Activated naive CD4-positive, alpha-beta T cell treated with Interleukin-2 at 50 U/mL for 16 hours (primary cell): ENCODE measurements at places on chromosomes 2 and 18.

GRCh38 chr18:50275503-50276036, 5.8 kb downstream of the MBD1 start:
- no peak for DNase-seq

GRCh38 chr2:38572167-38572566, 30.6 kb downstream of the HNRNPLL start:
- peak; percentile 51 for DNase-seq

GRCh38 chr2:33207151-33207740, 260.5 kb downstream of the LTBP1 start:
- DNase-seq = no peak

- no peak for DNase-seq
These were observed 35.6 kb downstream of the BMP10 start for GRCh38 chr2:68835621-68836020.

DNA sequence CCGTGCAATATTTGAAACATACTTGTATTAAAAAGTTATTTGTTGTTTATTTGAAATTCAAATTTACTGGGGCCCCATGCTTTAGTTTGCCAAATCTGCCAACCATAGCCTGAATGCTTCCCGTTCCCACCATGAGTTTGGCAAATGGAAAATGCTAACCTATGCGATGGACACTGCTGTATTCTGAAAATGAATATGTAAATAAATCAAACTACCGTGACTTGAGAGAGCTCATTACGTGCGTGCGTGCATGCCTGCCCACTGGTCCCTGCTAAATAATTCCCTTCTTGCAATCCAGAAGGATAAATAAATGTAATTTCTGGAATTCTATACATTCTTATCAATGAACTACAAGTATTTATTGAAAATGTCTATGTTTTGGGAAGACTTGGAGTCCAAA, 3.2 kb downstream of the BOD1L2 start:
- no peak for DNase-seq

- DNase-seq = no peak
These were observed 731.5 kb downstream of the LRP1B start for GRCh38 chr2:141399270-141399669.

DNA sequence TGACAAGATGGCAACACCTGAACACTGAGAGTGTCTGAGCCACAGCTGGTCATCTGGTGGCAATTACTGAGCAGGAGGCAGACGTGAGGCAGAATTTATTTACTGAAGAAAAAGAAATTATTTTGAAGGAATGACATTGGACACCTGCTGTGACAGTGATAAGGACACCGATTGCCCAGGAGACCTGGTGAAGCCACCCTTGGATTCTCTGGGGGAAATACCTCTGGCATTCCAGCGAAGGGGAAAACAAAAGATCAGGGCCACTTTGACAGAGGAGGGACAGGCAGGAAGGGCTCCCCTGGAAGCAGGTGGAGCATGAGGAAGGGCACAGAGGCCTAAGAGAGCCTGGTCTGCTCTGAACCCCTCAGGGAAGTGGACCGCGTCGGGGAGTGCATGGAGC, 85.4 kb upstream of the ALPP start:
- DNase-seq = no peak

GRCh38 chr2:97695744-97696143, 17.6 kb upstream of the ZAP70 start:
- DNase-seq = no peak

GRCh38 chr2:71782323-71782722, 329.0 kb downstream of the DYSF start:
- no peak for DNase-seq

- no peak for DNase-seq
These were observed 35.5 kb upstream of the SLC35F5 start for GRCh38 chr2:113791697-113792590.

GRCh38 chr2:219186754-219187456, 8.8 kb downstream of the RETREG2 start:
- no peak for DNase-seq

DNA sequence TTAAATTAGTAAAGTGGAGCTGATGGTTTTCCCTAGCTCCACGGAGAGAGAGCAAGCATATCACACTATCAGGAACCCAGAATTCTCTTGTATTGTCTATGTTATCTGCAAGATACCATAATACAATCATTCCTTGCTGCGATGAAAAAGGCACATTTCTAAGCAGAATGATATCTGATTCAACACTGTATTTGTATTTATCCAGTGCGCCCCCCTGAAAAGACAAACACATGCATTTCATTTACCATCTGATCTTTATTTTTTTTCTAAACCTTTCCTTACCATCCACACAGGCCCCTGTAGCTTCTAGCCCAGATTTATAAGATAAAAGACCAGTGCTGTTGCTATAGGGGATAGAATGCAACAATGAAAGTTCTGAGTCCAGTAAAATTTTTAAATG, 420.6 kb downstream of the TDRD15 start:
- no peak for DNase-seq

DNA sequence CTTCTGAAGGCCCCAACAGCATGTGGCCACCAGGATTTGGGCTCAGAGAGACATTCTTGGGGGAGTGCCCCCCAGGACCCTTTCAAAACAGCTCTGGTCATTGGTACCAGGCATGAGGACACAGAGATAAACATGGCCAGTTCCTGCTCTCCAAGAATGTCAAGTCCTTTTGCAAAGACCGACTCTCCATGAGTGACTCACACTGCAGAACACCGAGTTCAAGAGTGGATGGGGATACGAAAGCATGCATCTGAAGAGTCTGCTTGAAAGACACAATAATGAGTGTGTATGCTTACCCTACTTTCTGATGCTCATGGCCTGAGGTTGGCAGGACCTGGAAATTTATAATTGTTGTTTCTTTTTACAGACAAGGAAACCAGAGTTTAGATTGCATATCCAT, 450.6 kb downstream of the TSN start:
- DNase-seq = no peak

- no peak for DNase-seq
These were observed 174.4 kb downstream of the SEPTIN10 start for GRCh38 chr2:109439390-109439786.

- DNase-seq = no peak
These were observed 104.1 kb upstream of the FZD5 start for GRCh38 chr2:207873794-207874193.

- no peak for DNase-seq
These were observed 8.7 kb upstream of the LAPTM4A start for GRCh38 chr2:20060106-20060505.

- DNase-seq = peak; percentile 22
These were observed 20.6 kb upstream of the ATRAID start for GRCh38 chr2:27191070-27191829.

- no peak for DNase-seq
These were observed 37.5 kb downstream of the SLC4A3 start for GRCh38 chr2:219664944-219665343.

GRCh38 chr2:1907849-1908533, 163.7 kb upstream of the PXDN start:
- no peak for DNase-seq

GRCh38 chr2:151165105-151165684, 96.5 kb downstream of the RBM43 start:
- DNase-seq = no peak

- no peak for DNase-seq
These were observed 107.1 kb downstream of the LYPD6B start for GRCh38 chr2:149145314-149146295.

GRCh38 chr2:181970160-181970794, 15.4 kb upstream of the PPP1R1C start:
- no peak for DNase-seq

GRCh38 chr2:7083580-7084509, 166.6 kb downstream of the RNF144A start:
- no peak for DNase-seq

DNA sequence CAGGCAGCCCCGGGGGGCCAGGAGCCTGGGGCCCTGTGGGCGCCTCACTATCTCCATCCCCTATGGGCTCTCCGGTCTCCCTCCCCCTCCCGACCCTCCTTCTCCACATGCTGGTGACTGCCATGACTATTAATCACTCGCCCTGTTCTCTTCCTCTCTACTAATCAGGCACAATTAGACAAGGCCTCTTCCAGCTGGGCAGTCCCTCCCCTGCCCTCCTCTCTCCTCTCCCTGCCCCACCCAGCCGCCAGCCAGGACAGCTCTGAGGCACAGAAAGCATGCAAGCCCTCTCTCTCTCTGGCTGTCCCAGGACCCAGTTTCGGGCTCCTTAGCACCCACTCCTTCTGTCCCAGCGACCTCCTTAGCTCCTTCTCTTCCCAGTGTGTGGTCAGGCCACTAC, 5.8 kb downstream of the ASIC4 start:
- DNase-seq = no peak

GRCh38 chr18:46053368-46054095, 18.5 kb downstream of the PSTPIP2 start:
- DNase-seq = no peak

- no peak for DNase-seq
These were observed 202.8 kb downstream of the DNER start for GRCh38 chr2:229511524-229511923.

DNA sequence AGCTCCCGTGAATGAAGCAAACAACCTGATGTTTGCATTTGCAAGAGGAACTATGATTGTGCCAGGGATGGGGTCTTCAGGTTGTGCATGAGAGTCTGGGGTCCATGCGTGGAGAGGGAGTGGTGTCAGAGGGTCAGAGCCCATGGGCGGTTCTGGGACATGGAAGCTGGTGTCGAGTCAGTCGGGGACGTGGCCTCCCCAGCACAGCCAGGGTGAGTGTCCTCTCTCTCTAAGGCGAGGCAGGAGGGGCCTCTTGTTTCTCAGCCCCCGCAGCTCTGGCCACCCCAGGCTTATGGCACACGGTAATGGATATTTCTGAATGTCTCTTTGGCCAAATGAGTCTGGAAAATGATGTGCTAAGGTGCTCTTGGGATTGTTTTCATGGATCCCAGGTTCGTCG, 118.6 kb downstream of the RTP5 start:
- no peak for DNase-seq

DNA sequence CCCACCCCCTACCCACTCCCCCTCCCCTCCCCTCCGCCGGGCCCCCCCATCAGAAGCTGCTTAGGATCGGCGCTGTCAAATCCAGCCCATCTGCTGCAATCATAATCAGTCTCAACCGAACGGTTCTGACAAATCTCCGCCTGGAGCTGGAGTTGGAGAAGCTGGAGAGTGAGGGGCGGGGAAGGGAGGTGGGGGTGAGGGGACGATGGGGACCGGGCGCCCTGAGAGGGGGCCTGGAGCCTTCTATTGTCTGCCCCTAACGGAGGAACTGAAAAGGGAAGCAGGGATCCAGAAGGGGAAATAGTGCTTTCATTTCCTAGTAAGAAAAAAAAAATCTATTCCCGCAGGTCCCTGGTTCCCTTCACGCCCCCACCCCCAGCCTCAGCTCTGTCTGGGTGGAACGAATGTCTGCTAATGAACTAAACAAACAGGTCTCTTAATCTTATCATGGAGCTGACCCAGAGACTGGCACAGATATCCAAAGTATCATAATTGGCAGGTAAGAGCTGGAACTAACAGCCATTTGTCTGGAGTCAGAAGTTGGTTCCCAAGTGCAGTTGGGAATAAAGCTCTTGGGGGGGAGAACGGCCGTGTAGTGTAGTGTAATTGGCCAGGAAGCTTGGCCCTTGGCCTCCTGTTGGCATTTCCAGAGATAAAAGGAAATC, 301.2 kb downstream of the NCKAP5 start:
- no peak for DNase-seq

DNA sequence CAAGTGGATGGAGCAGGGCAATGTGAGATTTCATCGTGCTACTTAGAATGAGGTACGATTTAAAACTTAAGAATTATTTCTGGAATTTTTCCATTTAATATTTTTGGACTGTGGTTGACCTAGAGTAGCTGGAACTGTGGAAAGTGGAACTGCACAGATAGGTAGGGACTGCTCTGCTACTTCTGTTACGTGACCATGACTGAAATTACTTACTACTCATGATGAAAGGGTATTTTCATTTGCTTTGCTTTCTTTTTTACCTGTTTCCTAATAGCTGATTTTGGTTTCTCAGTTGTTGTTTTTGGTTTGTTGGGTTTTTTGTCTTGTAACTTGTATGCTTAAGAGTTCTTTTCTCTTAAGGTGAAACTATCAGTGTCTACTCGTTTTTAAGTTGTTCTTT, 11.4 kb downstream of the UBE2E3 start:
- DNase-seq = no peak

GRCh38 chr2:158575051-158575635, 118.4 kb downstream of the PKP4 start:
- DNase-seq = no peak

GRCh38 chr2:20667531-20668401, 822 bp downstream of the GDF7 start:
- DNase-seq = no peak

DNA sequence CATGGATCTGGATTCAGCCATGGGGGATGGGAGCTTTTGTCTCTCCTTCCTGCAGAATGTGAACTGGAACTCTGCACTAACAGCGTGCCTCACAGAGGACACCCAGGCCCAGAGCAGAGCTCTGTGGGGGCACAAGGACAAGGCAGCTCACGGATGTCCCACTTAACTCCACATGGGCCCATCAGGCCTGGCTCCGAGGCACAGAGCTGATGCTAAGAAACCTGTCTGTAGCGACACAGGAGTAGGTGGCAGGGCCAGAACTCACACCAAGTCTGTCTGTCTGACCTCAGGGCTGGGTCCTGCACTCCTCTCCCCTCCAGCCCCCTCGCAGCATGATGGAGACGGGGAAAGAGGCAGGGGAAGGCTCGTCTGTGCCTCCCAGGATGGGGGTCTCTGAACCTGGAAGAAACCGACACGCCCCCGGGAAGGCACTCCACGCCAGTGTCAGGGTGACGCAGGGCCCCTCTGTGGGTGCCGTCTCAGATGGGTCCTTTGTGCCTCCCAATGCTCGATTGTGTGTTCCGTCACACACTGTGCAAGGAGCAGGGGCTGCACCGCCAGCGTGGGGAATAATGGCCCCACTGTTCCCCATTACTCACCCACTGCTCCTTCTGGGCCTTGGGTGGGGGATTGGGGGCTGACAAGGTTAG, 36.6 kb downstream of the FAM178B start:
- DNase-seq = no peak

DNA sequence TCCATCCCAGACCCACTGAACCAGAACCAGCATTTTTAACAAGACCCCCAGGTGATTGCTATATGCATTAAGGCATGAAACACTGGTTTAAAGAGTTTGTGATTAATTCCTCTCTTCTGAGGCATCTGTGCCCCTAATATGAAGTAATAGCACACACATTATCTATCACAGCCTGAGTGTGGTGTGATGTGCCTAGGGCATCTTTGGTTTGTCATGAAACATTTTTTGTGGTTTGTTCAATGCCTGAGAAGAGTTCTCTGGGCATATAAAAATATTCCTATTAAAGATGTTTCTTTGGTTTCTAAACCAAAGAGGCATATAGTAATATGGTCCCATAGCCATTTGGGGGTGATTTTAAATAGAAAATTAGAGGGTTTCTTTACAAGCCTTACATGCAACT, 221.7 kb upstream of the SPOPL start:
- no peak for DNase-seq

GRCh38 chr2:122062506-122062905, 307.1 kb downstream of the TSN start:
- DNase-seq = no peak
